ENCODE measurements at places on chromosomes 5 and 9.

DNA sequence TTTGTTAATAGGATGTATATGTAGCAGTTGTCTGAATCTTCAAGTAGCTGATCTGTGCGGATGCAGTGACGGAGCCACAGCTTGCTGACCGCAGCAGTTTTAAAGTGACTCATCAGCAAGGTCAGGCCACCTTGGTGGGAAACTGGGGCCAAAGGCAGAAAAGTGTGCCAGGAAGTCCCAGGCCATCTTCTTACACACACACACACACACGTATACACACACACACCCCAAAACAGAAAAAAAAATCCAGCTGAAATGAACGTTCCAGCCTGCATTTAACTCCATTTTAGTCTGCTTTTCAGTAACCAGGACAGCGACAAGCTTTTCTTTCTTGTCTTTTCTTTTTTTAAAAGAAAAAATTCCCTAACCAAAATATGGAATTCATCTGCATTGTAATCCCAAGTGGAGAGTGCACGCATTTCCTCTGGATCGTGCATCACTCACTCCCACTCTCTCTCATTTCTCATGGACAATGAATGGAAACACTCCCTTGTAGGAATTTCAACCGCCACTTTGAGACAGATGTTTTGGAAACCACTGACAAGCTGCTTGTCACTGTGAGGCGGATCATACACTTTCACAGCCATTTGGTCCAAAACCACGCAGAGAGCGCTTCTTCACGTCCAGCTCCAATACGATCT lies 103.9 kb downstream of the LHFPL2 start:
- DNase-seq: no peak

DNA sequence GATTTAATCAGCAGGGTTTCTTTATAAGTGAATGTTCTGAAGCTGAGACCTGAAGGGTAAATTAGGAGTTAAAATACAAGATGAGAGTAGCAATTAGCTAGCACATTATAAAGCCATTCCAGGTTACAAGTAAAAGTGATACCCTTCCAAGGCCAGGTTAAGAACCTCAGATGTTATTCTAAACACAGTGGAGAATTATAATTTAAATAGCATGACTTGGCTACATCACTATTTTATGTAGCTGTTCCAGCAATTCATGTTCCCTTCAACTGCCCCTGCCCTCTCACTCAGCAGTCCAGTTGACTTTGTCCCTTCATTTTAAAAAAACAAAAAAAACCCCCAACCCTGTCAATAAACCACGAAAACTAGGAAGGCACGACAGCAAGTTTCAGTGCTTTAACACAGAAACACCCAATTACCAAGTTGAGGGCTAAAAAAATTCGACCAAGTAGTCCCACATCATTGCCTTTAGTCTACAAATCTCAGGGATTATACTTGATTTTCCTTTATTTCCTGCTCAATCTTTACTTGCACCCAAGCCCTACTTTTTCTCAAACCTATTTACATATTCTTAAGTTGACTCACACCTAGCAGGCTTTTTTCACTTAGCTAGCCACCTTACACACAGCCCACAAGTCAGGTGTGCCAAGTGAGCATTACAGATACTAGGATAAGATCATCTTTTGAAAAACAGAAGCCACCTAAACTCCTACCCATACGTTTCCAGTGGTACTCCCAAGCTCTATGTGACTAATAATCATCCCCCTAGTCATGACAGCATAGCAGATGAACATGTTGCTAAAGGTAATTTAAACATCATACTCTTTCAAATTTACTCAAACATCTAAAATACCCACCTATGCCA lies 3.4 kb downstream of the RPL37 start:
- no peak for DNase-seq

- DNase-seq: no peak
Measured at GRCh38 chr5:11364531-11364930, 539.7 kb downstream of the CTNND2 start.

- no peak for DNase-seq
Measured at GRCh38 chr5:39176759-39177630, 42.4 kb downstream of the FYB1 start.

GRCh38 chr5:123819386-123819785 lies 307.4 kb downstream of the CSNK1G3 start:
- DNase-seq: no peak

DNA sequence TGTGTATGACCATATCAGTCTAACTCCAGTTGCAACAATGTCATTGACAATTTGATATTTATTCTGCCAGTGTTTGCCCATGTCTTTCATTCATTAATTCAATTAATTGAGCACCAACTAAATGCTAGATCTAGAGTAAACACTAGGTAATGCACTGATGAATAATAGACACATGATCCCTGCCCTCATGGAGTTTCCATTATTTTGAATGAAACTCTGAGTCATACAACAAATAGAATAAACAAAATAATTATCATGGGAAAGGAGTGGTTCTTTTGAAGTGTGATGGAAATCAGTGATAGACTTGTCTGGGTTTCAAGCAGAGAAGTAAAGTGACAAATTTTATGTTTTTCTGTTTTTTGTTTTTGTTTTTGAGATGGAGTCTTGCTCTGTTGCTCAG lies 4.6 kb downstream of the ARHGEF37 start:
- DNase-seq: no peak

- no peak for DNase-seq
Measured at GRCh38 chr5:12242950-12243888, 339.0 kb upstream of the CTNND2 start.

- no peak for DNase-seq
Measured at GRCh38 chr5:119031011-119031886, 39.6 kb upstream of the DMXL1 start.

- DNase-seq: no peak
Measured at GRCh38 chr9:130581766-130582165, 2.4 kb downstream of the FUBP3 start.

- no peak for DNase-seq
Measured at GRCh38 chr9:93244101-93244500, 60.2 kb downstream of the WNK2 start.

DNA sequence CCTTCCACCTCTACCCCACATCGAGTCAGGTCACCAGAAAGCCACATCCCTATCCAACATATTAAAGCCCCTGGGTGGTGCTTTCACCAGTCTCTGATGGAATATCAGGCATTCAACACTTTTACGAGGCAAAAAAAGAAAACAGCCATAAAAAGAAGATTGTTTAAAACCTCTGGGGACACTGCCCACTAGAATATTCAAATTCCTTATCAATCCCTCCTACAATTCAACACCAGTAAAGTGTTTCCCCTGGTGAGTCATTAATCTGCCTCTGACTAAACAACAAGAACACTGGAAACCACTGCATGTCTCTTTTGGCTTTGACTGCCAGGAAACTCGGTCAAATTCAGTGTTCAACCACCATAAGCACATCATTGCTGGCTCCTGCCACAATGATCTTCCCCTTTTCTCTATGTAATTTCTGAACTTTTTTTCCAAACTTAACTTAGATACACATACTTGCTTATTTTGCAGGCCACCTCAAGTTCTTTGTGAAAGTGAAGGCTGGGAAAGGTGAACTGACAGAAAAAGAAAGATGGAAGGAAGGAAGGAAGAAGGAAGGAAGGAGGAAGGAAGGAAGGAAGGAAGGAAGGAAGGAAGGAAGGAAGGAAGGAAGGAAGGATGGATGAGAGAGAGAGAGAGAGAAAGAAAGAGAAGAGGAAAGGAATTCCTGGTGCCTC lies 105.3 kb downstream of the PAX5 start:
- no peak for DNase-seq

DNA sequence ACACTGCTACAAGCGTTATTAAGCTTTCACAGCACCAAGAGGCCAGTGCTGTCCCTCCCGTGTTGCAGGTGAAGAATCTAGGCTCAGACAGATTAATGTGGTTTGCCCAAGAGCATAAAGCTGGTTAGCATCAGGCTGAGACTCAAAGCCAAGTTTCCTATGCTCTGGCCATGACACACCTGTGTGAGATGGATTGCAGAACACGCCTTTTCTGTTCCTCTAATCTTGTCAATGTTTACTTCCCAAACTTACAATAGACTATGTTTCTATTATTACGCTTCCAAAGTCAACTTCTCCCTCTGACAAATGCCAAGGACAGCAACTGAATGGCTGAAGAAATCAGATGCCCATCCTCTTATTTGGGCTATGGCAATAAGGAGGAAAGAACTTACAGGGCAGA lies 138.4 kb upstream of the SLIT3 start:
- DNase-seq: no peak

GRCh38 chr9:16335788-16336580 lies 534.5 kb downstream of the BNC2 start:
- DNase-seq: no peak

- no peak for DNase-seq
Measured at GRCh38 chr5:142501890-142502289, 177.1 kb upstream of the SPRY4 start.

- DNase-seq: no peak
Measured at GRCh38 chr5:108361239-108361638, 20.7 kb downstream of the FBXL17 start.

DNA sequence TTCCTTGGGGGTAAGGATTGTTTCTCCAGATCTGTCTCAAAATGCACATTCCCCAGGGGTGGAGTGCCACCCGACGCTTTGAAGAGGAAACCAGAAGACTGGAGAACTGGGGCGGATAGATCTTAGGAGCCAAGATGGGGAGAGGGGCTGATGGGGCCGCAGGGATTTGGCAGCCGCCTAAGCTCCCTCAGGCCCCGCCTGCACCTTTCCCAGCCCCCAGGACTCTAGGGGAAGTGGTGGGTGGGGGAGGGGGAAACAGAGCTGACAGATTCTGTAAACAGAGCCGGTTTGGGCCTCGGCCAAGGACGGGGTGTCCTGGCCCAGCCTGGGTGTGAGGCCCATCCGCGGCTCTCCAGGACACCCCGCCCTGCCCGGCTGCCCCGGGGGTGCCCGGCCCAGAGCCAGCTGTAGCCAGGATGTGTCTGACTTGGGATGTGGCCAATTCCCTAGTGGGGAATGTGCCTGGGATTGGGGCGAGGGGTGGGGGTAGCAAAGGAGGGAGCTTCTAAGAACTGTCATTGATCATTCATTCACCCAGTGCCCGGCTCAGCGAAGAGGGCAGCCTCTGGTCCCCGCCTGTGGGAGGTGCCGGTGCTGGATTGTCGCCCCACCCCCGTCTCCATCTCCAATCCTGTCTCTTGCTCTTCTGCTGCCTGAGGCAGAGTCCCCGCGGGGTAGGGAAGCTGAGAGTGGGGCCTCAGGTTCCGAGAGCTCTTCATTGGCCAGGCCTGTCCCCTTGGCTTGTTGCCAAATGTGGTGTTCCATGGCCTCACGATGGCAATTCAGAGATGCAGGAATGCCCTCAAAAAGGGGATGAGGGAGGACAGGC lies 54.8 kb upstream of the CDKN2AIPNL start:
- peak; percentile 24 for DNase-seq

DNA sequence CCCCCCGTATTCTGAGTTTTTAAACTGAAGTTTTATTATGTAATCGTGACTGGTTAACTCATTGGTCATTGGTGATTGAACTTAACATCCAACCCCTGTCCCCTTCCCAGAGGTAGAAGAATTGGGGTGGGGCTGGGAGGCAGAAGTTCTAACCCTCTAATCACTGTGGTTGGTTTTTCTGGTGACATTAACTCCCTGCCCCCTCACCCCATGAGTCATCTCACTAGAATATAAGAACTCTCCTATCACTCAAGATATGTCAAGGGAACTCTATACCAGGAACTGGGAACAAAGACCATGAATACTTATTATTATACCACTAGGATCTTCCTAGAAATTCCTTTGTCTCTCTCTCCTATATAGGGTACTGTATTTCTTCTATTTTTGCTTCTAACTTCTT lies 52.3 kb upstream of the CAVIN4 start:
- no peak for DNase-seq

DNA sequence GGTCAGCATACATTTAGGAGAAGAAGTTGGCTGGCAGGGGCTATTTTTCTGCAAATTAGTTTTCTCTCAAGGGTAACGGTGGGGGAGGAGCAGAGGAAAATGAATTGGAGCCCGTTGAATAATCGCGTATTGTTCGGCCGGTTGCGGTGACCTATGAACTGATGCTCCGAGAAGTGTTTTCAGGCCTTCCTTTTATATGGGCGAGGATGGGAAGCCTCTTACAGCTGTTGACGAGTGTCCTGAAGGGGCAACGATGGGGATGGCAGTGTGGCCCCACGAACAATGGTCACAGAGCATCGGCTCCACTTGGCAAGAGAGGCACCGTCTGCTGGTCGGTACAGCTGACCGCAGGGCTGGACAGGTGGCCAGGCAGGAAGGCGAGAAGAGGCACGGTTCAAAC lies 400.7 kb downstream of the ZSWIM6 start:
- no peak for DNase-seq

GRCh38 chr9:137589441-137590122 lies 730 bp downstream of the ZMYND19 start:
- no peak for DNase-seq

- no peak for DNase-seq
Measured at GRCh38 chr5:34501840-34502239, 154.3 kb upstream of the RAI14 start.

- no peak for DNase-seq
Measured at GRCh38 chr9:129449066-129449465, 171.8 kb downstream of the C9orf50 start.

DNA sequence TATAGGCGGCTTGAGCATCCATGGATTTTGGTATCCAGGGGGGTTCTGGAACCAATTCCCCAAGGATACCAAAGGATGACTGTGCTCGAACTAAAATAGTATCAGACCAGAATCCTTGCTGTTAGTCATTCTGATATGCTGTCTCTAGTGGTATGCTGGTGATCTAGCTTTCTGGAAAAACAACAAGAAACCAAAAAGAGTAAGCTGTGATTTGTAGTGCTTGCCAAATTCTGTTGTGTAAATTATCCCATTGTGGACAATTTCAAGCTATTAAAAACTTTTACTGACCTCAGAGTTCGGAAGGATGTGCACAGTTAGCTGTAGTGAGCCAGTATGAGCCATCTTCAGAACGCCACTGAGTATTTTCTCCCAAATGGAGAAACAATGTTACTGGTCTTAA lies 99.0 kb upstream of the FBN2 start:
- DNase-seq: no peak

DNA sequence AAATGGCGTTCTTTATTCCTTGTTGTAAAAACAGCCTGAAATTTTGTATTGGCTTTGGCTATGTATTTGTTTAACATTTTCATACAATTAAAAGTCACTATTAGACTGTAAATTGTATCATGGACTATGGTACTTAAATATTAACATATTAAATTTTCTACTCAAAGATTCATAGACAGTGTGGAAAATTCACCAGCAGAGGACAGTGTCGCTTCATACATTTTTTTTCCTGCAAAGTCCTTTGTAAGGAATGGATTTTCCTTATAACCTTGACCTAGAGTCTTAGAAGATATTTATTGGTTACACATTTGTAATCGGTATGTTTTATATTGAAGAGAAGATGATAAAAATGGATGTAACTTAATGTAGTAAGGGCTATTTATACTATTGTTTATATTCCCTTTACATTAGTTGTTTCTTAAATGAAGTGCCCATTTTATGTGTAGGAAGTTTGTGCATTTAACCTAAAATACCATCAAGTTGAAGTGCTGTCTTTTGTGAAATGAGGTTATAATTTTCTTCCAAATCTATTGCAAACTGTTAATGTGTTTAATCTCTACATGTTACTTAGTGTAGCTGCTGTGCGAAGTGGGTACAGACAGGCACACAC lies 150.1 kb downstream of the KDM4C start:
- DNase-seq: no peak

GRCh38 chr5:58090704-58091103 lies 369.2 kb downstream of the PLK2 start:
- no peak for DNase-seq

GRCh38 chr9:75054368-75055001 lies 26.4 kb upstream of the CARNMT1 start:
- DNase-seq: no peak

- peak; percentile 81 for DNase-seq
Measured at GRCh38 chr9:133147412-133148198, 16.1 kb downstream of the GBGT1 start.

- DNase-seq: peak; percentile 34
Measured at GRCh38 chr9:5438301-5439162, 807 bp upstream of the PLGRKT start.
